ENCODE measurements at places on chromosomes 1 and 21. TPM values are rescaled to one million over a fixed set of nuclear protein-coding genes. Genes with fewer than 3 reads are reported as not detected.

DIO1 gene
- polyA plus RNA-seq = 7.1 TPM

TFAP2E gene
- 1.7 TPM for polyA plus RNA-seq

OPRD1 gene
- polyA plus RNA-seq = 0.36 TPM

GRCh38 chr1:7810395-7810794 is 26.3 kb downstream of the PER3 start:
- DNase-seq = no peak
